ENCODE measurements at places on chromosomes 2 and 18. TPM values are rescaled to one million over a fixed set of nuclear protein-coding genes. Genes with fewer than 3 reads are reported as not detected.

ALK gene
- total RNA-seq = not detected

DNAH6 gene
- 0.63 TPM for total RNA-seq

FAM228A gene
- not detected for total RNA-seq

ACTR3 gene
- total RNA-seq = 511 TPM

CFC1 gene
- total RNA-seq = not detected

TMEM247 gene
- total RNA-seq = not detected

PLA2R1 gene
- not detected for total RNA-seq

NMUR1 gene
- total RNA-seq = 8.6 TPM

FAP gene
- 0.23 TPM for total RNA-seq

TSPYL6 gene
- not detected for total RNA-seq

DNA sequence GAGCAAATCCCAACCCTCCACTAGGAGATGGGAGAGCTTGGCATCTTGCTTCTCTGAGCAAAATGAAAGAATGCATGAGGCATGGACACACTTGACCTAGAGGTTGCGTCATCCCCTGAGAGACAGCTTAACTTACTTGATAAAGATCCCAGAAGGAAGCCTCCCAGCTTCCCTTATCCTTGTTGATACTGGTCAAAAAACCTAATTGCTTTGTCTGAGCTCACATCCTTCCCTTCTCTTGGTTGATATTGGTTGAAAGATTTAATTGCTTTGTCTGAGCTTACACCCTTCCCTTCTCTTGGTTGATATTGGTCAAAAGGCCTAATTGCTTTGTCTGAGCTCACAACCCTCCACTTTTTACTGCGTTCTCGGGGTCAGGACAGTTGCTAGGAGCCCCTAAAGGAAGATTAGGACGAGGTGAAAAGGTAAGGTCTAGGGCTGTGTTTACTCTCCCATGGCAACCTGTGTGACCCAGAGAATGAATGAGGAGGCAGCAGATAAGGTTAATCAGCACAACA lies 12.2 kb upstream of the BOD1L2 start:
- DNase-seq = no peak

- DNase-seq = no peak
These were observed 77.7 kb upstream of the CYP1B1 start for GRCh38 chr2:38153476-38154135.

DNA sequence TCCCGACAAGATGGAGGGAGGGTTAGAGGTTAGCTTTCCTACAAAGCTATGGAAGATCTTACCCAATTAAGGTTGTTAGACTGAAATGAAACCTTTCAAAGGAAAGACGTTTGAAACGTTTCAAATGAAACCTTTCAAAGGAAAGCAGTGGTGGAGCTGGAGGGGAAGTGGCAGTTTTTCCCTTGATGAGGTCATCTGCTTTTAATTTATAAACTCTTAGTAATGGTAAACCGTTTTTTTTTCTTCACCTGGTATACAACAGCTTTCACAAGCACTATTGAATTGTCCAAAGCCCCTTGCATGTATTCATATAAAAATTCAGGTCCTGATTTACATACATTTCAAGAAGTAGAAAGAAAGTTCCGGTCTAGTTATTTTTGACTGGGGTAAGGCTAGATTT lies 7.4 kb downstream of the PMAIP1 start:
- no peak for DNase-seq

GRCh38 chr2:74504591-74504990 lies 2.9 kb downstream of the PCGF1 start:
- no peak for DNase-seq

DNA sequence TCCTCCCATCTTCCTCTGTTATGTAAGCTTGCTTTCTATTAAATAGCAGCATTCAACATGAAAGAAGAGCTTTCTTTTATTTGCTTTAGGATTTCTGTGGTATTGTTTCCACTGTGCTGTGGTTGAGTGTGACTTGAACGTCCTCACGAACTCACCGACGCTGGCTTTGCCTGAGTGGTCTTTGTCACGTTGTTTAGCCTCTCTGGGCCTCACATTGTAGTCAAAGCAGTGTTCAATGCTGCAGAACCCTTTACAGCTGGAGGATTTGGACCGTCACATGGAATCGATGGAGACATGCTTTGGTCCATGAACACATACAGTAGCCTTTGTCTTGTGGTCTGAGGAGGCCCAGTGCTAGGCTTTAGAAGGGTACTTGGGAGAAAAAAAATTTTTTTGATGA lies 66.3 kb downstream of the TANC1 start:
- DNase-seq = no peak

- no peak for DNase-seq
These were observed 528.2 kb upstream of the FANCL start for GRCh38 chr2:58769111-58769863.

DNA sequence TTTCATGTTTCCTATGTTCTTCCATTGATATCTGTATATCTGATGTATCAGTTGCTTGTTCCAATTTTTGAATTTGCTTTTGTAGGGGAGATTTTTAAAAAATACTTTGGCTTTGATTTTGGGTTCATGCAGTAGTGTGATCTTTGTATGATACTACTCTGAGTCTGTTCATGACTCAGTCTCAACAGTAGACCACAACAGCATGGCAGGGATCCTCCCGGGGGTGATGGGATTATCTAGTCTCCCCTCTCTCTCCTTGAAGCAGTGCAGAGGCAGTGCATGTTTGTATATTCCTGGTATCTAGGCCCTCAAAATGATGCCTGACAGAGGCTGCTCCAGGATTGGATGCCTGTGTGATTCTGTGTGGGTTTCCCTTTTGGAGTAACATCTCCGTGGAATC lies 55.3 kb downstream of the G6PC2 start:
- DNase-seq = no peak

DNA sequence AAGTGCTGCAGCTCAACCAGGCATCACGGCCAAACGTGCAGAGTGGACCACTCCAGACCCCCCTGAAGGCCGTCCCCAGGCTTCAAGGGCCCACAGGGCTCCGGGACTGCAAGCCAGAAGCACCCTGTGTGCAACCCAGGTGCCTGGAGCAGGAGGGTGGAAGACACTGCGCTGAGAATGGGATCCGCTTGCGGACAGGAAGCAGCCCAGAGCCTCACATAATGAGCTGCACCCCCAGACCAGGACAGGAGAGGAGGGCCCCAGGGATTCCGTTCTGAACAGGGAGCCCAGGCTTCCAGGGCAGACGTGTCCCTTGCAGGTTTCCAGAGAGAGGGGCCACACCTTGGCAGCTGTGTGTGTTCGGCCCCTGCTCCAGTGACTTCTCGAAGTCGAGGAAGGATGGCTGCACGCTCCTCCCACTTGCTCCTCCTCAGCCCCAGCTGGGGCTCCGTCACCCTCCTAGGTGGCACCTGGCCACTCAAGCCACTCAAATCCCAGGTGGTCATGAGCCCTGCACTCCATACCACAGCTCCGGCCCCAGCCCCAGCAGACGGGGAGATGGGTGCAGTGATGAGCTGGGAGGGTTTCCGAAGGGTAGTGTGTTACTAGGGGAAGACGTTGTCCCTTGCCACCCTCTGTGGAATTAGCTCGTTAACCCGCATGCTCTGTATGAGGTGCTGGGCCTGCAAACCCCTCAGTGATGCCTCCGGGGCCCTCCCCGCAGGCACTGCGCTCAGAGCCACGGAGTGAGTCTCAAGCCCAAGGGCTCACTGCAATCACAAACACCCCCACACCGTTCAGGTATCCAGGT lies 79.2 kb downstream of the NDUFA10 start:
- no peak for DNase-seq

DNA sequence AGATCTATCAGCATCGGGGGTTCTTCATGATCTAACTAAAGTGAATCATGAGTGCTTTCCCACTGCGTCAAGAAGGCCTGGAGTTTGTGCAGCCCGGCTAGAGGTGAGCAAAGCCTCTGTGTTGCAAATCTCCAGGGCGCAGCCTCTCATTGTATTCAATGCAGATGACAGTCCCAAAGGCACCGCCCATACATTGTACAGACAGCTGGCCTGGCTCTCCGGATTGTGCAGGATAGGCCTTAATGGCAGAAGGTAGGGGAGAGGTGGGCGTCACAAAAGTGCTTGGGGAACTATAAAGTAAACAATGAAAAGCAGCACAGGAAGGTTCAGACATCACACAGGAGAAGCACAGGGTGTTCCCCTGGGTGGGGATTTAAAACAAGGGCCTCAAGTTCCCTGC lies 907 bp upstream of the GYPC start:
- no peak for DNase-seq

DNA sequence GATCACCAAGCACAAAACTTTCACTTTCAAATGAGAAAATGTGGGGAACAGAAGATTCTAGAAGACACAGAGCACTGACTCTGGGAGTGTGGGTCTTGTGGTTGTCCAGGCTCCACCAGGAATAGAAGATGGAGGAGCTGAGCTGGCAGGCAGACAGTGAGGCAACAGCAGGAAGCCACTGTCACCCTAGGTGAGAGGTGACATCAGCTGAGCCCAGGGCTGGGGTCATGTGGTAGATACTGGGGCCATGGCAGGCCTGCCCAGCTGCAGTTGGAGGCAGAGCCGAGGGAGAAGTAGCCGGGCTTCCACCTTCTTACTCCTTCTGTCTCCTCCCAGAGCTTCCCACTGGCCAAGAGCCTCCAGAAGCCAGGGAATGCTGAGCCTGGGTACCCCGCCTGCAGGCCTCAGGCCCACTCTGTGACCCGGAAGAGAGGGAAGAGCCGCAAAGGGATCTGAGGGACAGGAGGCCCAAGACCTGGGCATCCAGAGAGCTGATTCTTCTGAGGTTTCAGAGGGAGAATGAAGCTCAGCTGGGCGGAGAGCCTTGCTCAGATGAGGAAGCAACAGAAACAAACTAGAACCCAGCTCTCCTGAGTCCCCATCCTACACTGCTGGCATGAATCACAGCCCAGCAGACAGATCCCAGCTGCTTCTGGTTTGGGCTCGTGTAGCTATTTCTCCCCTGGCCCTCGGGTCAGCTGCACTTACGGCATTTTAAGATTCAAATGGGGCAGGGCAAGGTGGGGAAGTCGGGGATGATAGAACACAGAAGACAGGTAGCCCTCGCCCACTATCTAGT lies 39.8 kb upstream of the ASAP2 start:
- DNase-seq = no peak

- no peak for DNase-seq
These were observed 3.8 kb upstream of the GATA6 start for GRCh38 chr18:22165603-22166068.

DNA sequence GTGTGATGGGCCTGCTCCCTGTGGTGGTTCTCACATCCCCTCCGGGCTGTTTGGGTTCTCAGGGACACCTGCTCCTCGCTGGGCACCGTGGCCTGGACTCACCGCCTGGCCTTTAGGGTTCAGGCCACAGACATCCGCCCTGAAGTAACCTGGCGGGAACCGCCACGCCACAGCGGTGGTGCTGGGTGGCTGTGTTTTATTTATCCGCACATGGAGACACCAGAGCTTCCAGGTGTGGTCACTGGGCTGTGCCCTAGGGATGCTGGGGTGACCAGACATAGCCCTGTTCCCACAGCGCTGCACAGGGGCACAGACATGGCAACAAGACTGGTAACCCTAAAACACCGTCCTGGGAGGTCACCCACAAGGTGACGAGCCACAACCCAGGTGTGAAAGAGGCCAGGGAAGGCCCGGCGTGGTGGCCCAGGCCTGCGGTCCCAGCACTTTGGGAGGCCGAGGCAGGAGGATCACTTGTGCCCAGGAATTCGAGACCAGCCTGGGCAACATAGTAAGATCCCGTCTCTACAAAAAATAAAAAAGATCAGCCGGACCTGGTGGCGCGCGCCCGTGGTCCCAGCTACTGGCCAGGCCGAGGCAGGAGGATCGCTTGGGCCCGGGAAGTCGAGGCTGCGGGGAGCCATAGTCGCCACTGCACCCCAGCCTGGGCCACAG lies 649 bp upstream of the HSBP1L1 start:
- no peak for DNase-seq

DNA sequence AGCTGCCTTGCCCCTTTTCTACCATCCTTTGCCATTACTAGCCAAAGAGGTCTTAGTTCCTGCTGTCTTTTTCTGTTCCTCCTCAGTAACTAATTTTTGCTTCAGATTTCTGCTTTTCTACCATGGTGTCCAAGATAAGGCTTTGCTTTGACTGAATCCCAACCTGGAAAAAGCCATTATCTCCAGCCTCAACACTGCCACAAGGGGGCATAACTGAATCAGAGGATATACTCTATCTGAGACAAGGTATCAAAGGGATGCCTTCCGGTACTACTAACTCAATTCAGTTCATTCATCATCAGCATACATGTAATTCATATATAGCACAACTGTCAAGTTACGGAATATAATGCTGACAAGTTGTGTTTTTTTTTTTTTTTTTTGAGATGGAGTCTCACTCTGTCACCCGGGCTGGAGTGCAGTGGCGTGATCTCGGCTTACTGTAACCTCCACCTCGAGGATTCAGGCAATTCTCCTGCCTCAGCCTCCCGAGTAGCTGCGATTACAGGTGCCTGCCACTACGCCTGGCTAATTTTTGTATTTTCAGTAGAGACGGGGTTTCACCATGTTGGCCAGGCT lies 11.4 kb downstream of the OSGEPL1 start:
- DNase-seq = peak; percentile 52

GRCh38 chr2:165273176-165273575 lies 34.0 kb downstream of the SCN2A start:
- no peak for DNase-seq

GRCh38 chr18:61371111-61371510 lies 37.9 kb downstream of the CDH20 start:
- DNase-seq = no peak

Measured in activated CD8-positive, alpha-beta memory T cell treated with anti-CD3 and anti-CD28 coated beads, Interleukin-2, amount 10 ng/mL, durations not matched to agents 7 days and 5 days (primary cell).